ENCODE measurements at places on chromosomes 12 and 14.

DNA sequence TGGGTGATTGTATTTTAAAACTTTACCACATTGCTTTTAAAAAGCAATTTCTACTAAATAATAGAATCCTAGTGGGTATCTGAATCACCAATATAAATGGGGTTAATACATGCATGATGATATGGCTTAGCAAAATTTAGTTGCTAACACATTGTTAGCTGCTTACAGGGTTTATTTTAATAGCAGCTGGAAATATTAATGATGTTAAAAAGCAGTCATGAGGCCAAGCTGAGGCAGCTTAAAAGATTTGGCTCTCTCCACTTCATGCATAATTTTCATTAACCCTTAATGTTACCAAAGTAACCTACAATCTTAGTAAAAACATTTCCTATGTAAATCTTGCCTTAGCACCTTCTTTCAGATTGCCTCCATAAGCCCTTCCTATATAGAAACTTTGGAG is 49.2 kb upstream of the CNOT2 start:
- DNase-seq, result no peak

DNA sequence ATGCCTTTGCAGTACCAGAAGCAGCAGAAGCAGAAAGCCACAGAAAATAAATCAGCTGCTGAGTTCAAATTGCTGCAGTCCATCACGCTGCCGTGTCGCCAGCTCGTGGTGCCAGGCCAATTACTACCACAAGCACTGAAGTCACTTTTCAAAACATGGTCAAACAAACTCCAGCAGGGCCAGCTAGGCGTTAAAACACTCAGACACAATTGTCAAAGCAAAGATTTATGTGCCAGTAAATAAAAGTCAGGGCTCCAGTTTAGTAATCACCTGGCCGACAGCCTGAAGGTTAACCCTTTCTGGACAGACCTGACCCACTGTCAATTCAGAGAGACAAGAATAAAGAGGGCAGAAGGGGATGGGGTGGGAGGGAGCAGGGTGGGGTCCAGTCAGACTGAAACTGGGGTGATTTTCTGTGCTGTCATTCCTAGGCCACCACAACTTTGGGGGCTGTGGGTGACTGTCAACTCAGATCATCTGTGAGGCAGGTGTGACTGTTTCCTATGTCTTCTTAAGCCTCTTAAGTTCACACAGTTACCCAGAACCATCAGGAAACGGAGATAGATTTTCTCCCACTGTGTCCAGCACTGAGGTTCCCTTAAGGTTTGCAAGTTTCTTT is 109.8 kb upstream of the FUT8 start:
- DNase-seq, result no peak

GRCh38 chr14:103597623-103598377 is 31.2 kb upstream of the KLC1 start:
- no peak for DNase-seq

GRCh38 chr12:32895688-32896431 is 717 bp downstream of the PKP2 start:
- no peak for DNase-seq

- DNase-seq, result no peak
Observed at GRCh38 chr12:65696227-65696626, 128.1 kb upstream of the HMGA2 start.

- DNase-seq, result no peak
Observed at GRCh38 chr14:101562659-101563351, 1.5 kb downstream of the DIO3 start.

- no peak for DNase-seq
Observed at GRCh38 chr14:58082491-58083098, 69.4 kb downstream of the ARMH4 start.

- DNase-seq, result no peak
Observed at GRCh38 chr14:50025776-50026175, 90.6 kb downstream of the VCPKMT start.

DNA sequence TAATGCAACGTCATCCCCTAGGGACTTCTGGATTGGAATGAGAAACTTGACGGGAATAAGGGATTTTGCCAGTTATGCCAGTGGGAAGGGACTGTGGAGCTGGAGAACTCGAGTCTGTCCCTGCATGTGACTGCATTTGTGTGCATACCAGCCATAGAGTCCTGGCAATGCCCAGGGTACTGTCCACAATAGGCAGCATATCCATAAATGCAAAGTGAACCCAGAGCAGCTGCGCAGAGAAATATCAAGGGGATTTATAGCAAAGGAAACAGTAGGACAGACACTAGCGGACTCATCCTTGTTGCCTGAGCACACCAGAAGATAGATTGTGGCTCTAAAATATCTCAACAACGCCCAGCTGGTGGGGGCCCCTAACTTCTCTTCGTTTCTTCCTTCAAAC is 247.1 kb upstream of the SRRM4 start:
- DNase-seq, result no peak

GRCh38 chr14:58281969-58282368 is 16.4 kb upstream of the ARID4A start:
- DNase-seq, result no peak

GRCh38 chr14:94462219-94462551 is 9.6 kb upstream of the SERPINA11 start:
- no peak for DNase-seq

GRCh38 chr12:57864442-57865083 is 18.0 kb upstream of the CTDSP2 start:
- no peak for DNase-seq

DNA sequence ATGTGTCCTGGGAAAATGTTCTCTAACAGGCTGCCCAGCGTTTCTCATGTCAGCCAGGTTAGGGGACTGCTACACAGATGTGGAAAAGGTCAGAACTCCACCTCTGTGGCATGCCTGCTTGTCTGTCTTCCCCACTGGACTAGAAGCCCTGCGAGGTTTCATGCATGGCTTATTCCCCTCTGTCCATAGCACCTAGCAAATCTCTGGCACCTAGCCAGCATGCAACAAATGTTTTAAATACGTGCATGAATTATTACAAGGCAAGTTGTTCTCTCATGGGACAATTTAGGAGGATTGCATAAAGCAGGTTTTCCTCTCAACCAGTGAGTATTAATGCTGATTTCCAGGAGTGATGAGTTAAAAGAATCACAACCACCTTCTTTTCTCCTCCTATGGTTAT is 21.4 kb upstream of the KCNK13 start:
- no peak for DNase-seq

GRCh38 chr12:132181570-132182200 is 37.4 kb downstream of the NOC4L start:
- no peak for DNase-seq

DNA sequence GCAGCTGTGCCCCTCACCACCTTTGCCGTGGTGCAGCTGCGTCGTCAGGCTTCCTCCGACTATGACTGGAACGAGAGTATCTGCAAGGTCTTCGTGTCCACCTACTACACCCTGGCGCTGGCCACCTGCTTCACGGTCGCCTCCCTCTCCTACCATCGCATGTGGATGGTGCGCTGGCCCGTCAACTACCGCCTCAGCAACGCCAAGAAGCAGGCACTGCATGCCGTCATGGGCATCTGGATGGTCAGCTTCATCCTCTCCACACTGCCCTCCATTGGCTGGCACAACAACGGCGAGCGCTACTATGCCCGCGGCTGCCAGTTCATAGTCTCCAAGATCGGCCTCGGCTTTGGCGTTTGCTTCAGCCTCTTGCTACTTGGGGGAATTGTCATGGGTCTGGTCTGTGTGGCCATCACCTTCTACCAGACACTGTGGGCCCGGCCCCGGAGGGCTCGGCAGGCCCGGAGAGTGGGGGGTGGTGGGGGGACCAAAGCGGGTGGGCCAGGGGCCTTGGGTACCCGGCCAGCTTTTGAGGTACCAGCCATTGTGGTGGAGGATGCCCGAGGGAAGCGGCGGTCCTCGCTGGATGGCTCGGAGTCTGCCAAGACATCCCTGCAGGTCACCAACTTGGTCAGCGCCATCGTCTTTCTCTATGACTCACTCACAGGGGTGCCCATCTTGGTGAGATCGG is 2.6 kb downstream of the GPR162 start:
- no peak for DNase-seq

- DNase-seq, result no peak
Observed at GRCh38 chr12:66735275-66735674, 56.4 kb upstream of the GRIP1 start.

GRCh38 chr14:96083667-96084320 is 44.6 kb downstream of the C14orf132 start:
- no peak for DNase-seq

- DNase-seq, result no peak
Observed at GRCh38 chr12:89975574-89975973, 266.9 kb upstream of the ATP2B1 start.

- DNase-seq, result no peak
Observed at GRCh38 chr12:32542428-32543229, 136.5 kb upstream of the DNM1L start.

GRCh38 chr14:102063808-102064429 is 22.9 kb downstream of the HSP90AA1 start:
- DNase-seq, result no peak

DNA sequence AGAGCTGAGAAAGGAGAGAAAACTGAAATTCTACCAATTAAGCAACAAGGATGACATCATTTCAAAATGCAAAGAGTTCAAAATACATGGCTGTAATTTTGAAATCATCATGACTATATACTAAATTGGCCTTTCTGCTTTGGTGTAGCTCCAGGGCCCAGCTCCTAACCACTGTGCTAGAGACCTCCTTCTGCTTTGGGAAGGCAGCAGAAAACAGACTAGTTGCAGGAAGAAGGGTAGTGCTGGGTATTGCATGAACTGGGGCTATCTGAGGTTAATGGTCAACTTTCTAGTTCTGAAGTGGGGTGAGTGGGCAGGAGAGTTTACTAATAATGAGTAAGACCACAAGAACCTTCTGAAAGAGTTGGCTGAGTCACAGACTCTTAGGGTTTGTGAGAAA is 66.2 kb downstream of the PTGER2 start:
- no peak for DNase-seq

DNA sequence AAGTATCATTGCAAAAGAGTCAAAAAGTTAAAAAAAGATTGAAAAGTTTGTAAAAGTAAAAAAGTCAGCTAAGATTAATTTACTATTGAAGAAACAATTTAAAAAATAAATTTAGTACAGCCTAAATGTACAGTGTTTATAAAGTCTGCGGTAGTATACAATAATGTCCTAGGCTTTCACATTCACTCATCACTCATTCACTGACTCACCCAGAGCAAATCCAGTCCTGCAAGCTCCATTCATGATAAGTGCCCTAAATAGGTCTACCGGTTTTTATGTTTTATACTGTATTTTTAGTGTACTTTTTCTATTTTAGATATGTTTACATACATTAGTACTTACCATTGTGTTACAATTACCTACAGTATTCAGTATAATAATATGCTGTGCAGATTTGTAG is 43.9 kb upstream of the ABCC9 start:
- no peak for DNase-seq

DNA sequence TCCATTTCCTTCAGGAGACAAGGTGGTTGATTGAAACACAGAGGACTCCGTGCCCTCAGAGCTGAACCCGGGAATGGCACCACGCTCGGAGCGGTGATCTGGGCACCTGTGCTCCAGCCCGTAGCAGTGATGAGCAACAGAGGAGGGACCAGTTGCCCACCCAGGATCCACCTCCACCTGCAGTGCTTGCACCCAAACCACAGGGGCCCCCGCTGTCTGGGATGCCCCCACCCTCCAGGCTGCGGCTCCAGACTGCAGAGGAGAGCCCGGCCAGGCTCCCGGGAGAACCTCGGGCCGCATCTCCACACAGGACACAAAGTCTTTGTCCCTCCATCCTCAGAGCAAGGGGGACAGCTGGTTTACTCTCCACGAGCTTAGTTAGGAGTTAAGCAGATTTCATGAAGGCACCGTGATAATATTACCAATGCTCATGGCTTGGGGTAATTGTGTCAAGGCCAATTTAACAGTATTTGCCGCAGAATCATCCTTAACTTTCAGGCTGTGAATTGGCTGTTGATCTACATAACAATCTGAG is 100.6 kb downstream of the TNFAIP2 start:
- no peak for DNase-seq

DNA sequence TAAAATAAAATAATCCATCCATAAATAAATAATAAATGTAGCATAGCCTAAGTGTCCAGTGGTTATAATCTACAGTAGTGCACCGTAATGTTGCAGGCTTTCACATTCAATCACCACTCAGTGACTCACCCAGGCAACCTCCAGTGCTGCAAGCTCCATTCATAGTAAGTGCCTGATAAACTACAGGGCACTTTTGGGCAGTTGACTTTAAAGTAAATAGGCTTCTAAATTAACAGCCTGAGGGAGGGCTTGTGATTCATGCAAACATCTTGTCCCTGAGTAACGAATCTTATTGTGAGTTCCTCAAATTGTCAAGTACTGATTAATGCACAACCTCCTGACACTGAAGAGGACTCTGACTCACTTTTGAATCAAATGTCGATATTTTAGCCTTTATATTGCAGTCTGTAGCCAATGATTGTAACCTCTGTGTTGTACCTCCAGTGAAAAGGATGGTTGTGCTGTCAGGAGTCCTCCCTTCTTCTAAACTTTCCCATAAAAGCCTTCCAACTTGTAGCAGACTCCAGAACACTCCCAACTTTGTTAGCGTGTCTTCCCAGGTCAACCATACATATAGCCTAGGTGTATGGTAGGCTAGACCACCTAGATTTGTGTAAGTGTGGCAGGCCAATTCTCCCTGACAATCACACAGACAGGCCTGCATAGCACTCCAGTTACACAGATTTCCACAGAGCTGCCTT is 55.0 kb upstream of the BICD1 start:
- no peak for DNase-seq

- DNase-seq, result no peak
Observed at GRCh38 chr14:21494902-21495762, 16.0 kb downstream of the METTL3 start.

DNA sequence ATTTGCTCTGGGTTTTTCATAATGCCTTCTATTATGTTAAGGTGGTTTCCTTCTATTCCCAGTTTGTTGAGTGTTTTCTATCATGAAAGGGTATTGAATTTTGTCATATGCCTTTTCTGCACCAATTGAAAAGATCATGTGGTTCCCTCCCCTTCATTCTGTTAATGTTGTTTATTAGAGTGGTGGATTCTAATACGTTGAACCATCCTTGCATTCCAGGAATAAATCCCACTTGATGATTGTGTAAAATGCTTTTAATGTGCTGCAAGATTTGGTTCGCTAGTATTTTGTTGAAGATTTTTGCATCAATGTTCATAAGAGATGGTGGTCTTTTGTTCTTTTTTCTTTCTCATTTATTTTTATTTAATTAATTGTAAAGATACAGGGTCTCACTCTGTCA is 55.2 kb downstream of the ATP23 start:
- DNase-seq, result no peak

DNA sequence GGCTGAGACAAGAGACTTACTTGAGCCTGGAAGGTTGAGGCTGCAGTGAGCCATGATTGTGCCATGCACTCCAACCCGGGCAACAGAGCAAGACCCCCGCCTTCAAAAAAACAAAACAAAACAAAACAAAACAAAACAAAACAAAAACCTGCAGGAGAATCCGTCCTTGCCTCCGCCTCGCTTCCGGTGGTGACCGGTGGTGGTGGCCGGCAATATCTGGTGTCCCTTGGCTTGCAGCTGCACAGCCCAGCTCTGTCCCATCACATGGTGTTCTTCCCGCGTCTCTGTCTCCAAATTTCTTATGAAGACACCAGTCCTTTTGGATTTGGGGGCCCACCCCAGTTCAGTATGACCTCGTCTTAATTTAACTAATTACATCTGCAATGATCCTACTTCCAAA is 10.0 kb downstream of the SMIM41 start:
- DNase-seq, result no peak
